Omental fat pad (tissue), 4 donors: ENCODE measurements at places on chromosomes 13 and 19. TPM values are rescaled to one million over a fixed set of nuclear protein-coding genes. Genes with fewer than 3 reads are reported as not detected.

GRCh38 chr19:40663695-40664692 lies 26.5 kb downstream of the NUMBL start:
- DNase-seq, result peak; percentile 36

DNA sequence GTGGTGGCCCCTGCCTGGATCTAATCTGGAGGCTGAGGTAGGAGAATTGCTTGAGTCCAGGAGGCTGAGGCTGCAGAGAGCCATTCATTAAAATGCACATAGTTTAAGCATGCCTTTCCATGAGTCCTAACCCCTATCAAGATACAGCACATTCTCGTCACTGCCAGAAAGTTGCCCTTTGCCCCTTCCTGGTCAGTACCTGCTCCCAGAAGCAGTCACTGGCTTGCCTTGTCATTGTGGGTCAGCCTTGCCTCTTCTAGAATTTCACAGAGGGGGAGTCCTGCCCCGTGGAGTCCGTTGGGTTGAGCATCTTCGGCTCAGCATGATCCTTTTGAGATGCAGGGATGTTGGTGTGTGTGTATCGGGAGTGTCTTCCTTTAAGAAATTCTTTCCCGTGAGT lies 10.8 kb downstream of the BICRA start:
- no peak for DNase-seq

DNA sequence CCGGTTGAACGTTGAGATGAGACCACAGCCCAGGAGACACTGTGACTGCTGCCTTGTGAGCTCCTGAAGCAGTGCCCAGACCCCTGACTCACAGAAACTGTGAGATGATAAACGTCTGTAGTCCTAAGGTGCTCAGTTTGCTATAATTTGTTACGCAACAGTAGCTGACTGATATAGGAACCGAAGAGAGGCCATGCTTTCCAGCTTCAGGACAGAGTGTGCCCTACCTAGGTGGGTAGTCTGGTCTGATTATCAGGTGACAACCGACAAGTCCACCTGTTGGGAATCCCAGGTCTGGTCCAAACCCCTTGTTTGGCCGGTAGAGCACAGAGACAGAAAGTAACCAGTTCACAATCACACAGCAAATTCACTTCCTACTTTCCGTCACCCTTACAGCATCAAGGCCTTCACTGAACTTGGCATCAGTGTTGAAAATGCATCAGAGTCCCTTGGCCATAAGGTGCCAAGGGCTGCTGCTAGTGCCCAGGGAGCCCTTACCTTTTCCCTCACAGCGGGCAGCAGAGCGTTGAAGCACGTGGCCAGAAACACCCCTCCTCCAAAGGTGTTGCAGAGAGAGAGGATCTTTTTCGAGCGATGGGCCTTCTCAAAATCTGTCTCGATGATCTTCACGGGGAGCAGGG lies 3.1 kb downstream of the SLC39A3 start:
- no peak for DNase-seq

GRCh38 chr13:46114613-46115012 lies 9.8 kb upstream of the CPB2 start:
- DNase-seq, result no peak

Gene GJB6
- total RNA-seq, result not detected
